ENCODE measurements at places on chromosomes 16 and 17.

- no peak for DNase-seq
These were observed 91.5 kb downstream of the SNX11 start for GRCh38 chr17:48198950-48199541.

- DNase-seq = no peak
These were observed 22.3 kb upstream of the SMPD3 start for GRCh38 chr16:68470461-68471150.

DNA sequence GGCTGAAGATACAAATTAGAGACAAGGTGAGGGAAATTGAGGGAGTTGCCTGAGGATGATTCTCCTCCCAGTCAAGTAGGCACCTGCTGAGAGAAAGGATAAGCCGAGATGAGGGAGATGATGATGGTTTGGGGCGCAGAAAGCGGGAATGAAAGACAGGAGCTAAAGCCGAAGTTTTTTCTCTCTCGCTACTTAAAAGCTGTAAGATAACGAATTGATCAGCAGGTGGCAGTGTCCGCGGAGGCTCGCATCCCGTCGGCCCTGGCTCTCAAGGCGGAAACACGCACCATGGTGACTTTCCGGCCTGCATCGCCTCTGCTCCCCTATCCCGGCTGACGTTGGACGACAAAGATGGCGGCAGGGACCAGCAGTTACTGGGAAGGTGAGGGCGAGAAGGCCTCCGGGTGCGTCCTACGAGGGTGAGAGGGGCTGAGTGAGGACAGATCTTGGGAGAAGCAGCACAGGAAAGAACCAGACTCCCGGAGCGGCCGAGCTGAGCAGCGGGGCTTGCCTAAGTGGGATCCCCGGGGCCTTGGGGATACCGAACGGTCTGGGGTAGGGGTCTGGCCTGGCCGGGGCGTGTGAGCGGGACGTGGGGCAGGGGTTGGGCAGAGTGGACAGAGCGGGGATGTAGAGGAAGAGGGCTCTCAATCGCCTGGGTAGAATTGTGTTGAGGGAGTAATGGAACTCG is at the start of gene GOSR1:
GOSR1 (plus strand) TSS at position 326 of the 691 bp plus-strand sequence; CDS start at position 352, 26 bp downstream.
- peak; percentile 86 for DNase-seq

DNA sequence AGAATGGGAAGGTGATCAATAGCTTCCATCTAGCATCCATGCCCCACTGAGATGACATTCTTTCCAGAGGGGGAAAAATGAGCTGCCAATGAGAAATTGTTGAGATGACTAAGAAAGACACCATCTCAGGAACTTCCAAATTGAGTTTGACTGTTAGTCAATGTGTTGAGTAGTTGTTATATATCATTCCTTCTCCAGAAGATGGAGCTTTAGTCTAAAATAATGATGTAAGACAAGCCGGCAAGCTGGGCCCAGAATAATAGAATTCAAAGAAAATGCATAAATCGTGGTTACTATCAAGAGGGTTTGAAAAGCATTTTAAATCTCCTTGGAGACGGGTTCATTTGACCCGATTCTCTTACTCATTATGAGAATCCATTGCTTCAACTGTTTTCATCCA is 71.0 kb upstream of the ATF7IP2 start:
- DNase-seq = no peak

DNA sequence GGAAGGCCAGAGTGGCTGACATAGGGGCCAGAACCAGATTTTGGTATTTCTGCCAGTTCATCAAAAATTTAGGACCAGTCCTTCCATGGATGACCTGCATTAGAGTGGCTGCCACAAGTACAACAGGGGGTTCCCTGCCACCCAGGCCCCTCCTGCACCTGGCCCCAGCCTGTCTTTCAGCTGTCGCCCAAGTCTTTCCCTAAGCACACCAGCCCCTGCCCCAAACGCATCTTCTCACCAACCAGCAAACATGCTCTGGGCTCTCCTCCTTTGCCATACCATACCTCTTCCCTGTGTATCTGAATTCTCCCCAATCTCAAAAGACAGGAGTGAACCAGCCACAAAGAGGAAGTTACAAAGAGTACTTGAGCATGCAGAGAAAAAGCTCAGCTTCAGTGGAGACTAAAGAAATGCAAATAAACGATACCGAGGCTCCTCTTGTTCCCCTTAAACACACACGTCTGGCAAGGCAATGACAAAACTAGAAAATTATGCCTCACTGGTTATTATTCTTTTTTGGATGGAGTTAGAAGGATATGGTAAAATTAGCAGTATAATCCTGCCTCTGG is 130.6 kb downstream of the DYNLRB2 start:
- no peak for DNase-seq

DNA sequence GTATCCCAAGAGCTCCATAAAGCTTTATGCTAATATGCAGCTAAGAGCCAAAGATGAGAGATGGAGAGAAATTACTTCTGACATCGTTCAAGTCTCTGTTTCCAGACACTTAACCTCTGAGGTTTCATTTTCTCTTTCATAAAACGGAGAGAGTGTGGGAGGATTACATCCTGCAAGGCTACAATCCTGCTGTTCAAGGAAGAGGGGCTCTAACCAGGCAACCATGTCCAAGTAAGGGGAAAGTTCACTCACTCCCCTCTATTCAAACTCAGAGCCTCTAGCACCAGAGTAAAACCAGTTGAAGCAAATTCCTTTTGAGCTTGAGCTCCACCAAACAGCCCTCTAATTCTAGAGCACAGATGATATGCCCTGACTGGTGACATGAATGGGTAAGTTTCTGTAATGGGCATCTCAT is 397.4 kb downstream of the NPIPA8 start:
- DNase-seq = no peak

- no peak for DNase-seq
These were observed 85.0 kb upstream of the DNAJA2 start for GRCh38 chr16:47058295-47059086.

DNA sequence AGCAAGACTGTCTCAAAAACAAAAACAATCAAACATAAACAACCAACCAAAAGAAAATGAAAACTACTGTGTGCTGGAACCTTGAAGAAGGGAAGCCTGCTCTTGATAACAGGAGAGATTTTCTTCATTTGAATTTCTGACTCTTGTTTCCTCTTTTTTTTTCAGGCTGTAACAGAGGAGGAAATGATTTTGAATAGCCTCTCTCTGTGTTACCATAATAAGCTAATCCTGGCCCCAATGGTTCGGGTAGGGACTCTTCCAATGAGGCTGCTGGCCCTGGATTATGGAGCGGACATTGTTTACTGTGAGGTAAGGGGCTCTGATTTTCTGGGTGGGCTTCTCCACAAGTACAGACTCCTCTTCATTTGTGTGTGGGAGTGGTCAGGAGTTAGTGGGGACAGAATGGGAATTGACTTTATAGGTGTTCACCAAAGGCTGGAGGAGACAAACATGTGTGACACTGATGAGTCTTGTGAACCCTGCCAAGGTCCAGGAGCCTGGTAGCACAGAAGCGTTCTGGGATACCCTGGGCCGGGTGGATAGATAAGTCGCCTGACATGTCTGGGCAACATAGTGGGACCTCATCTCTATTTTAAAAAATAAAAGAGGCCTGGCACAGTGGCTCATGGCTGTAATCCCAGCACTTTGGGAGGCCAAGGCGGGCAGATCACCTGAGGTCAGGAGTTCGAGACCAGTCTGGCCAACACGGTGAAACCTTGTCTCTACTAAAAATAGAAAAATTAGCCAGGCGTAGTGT is 14.9 kb downstream of the DUS2 start:
- DNase-seq = no peak

DNA sequence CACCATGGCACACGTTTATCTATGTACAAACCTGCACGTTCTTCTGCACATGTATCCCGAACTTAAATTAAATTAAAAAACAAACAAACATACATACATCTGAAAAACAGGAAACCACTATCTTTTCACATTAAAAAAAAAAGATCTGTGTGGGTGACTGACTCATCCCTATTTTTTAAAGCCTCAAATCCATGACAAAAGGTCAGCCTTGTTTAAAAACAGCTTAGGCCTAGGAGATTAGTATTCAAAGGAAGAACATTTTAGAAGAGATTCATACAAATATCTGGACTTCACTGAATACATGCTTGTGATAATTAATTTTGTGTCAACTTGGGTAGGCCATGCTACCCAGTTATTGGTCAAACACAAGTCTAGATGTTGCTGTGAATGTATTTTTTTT is 4.7 kb upstream of the PRKAR1A start:
- no peak for DNase-seq

GRCh38 chr16:84068041-84068440 is 25.4 kb upstream of the SLC38A8 start:
- DNase-seq = no peak

DNA sequence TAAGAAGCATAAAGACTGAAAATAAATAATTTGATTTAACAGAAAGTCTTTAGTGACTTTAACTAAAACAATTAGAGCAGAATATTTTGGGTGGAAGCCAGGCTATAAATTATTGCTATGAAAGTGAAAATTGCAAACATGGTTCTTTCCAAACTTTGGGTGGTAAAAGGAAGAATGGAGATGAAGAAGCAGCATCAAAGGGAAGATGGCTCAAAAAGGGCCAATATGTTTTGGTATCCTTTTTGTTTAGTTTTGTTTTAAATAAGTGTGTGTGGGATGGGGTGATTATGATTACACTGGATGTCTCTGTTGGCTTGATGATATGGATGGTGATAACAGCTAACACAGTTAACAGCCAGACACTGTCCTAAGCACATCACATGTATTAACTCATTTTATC is 153.7 kb downstream of the CYB561 start:
- no peak for DNase-seq

DNA sequence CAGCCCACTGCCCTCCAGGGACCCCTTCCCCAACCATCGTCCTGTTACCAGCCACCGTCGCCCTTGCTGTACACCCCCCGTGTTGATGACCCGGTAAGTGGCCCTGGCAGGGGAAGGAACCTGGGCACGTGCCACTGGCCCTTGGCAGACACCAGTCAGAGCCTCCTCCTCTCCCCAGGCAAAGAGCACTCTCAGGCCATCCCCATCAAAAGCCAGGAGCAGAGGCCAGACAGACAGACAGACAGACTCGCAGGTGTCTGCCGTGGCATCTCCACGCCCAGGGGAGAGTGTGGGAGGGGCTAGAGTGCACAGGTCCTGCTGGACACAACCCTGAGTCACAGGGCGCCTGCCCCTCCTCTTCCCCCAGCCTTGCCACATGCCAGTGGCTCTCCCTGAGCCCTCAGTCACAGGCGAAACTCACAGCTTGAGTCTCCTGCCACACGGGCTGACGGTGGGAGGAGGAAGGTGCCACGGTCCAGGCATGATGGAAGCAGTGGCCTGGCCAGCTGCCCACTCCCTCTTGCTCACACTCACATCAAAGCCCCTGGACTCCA is 7.8 kb downstream of the CLCN7 start:
- no peak for DNase-seq

DNA sequence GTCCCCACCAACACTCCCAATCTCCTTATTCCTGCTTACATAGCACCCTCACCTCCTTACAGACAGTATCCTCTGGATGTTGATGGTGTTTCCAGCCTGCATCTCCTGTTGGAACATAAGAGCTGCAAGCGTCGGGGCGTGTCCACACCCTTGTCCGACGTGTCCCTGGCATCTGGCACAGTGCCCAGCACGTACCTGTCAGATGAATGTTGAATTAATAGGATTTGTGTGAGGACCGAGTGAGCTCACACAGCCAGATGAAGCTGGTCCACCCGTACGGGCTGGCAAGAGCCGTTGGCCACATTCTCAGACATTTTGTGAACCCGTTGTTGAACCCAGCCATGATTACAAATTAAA is 12.2 kb upstream of the CBX4 start:
- DNase-seq = no peak

GRCh38 chr17:1264196-1264595 is 6.0 kb upstream of the BHLHA9 start:
- DNase-seq = no peak

GRCh38 chr17:44903012-44903685 is 3.9 kb upstream of the EFTUD2 start:
- no peak for DNase-seq

DNA sequence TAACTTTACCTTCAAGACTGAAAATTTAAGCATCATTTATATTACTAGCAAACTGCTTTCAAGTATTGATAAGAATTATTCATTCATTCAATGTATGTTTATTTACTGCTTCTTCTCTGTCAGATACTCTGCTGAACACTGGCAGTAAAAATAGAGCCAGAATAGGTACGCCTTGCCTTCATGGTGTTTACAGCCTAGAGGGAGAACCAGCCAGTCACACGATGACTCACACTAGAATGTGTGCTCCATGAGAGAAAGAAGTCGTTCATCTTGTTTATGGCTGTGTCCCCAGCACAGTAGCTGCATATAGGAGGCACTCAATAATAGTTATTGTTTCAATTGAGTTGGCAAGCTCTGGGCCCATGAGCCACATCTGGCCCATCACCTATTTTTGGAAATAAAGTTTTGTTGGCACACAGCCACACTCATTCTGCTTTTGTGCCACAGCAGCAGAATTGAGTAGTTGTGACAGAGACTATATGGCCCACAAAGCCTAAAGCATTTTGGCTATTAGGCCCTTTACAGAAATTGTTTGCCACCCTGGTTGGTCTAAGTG is 84.2 kb downstream of the TMC6 start:
- DNase-seq = no peak

- DNase-seq = no peak
These were observed 22.5 kb upstream of the MYO15B start for GRCh38 chr17:75565066-75565465.

DNA sequence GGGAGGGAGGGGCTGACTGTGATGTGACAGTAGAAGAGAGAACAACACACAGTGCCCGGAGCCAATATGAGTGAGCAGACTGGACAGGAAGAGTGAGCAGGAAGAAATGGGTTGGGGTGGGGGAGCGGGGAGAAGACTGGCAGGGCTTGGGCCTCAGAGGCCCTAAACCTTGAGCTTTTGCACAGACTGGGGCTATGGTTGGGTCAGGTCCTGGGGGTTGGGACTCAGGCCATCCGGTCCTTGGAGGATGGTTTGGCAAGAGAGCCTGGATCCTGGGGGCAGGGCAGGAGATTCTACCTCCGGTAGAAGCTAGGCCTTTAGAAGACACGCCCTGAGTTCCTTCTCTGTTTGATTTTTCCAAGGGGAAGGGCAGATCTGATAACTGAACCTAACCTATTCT is 1.1 kb downstream of the CAMTA2 start:
- no peak for DNase-seq

DNA sequence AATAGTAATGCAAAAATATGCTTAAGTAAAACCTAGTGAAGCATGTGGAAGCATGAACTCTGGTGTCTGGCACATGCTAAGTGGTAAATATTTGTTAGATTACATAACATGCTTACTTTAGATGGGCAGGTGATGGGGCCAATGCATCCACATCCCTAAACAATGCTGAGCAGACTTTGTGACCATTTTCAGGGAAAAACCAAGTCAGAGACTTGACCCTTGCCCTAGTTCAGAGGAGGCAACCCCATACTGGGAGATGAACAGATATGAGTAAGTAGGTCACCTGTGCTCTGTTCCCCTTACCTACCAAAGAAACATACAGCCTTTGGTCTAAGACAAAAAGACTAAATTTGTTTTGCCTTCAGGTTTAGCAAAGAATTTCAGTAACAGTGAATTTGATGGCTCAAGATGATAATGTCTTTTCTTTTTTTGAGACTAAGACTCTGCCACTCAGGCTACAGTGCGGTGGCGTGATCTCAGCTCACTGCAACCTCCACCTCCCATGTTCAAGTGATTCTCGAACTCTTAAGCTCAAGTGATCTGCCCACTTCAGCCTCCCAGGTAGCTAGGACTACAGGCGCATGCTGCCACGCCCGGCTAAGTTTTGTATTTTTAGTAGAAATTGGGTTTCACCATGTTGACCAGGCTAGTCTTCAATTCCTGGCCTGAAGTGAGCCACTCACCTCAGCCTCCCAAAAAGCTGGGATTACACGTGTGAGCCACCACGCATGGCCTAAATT is 91.4 kb downstream of the HIC1 start:
- no peak for DNase-seq

- DNase-seq = no peak
These were observed 11.9 kb downstream of the SERPINF1 start for GRCh38 chr17:1773696-1774181.

All from cerebellar nuclear complex (tissue), 1 donor.